ENCODE measurements at places on chromosomes 7 and 10. TPM values are rescaled to one million over a fixed set of nuclear protein-coding genes. Genes with fewer than 3 reads are reported as not detected.

DNA sequence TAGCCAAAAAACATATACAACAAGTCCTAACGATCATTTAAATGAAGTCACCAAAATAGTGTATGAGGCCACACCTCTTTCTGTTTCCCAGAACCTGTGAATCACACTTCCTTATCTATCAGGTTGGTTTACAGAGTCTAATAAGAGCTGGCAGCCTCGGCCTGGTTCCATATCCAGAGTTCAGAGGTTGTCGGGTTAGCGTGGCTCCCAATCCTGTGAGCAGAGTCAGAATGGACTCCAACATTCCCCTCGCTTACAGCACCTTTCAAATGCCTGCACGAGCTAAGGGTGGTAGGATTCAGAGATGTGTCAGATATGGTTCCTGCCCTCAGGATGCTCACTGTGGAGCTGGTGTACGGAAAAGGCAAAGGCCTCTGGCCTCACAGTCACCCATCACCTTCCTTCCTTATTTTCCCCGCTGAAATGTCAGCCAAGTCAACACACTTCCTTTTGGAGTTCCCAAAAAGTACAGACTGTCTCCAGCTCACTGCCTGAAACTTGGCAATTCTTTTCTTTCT, 6.0 kb downstream of the IL15RA start:
- no peaks in the 10 kb centered on the region for H3K36me3 ChIP-seq
- no peaks in the 10 kb centered on the region for H3K27me3 ChIP-seq
- no peak overlapping the region for H3K27ac ChIP-seq
- no peak overlapping the region for H3K4me3 ChIP-seq
- DNase-seq = peak; percentile 83

NRAP gene
- total RNA-seq = not detected

CYP3A4 gene
- not detected for total RNA-seq

DNA sequence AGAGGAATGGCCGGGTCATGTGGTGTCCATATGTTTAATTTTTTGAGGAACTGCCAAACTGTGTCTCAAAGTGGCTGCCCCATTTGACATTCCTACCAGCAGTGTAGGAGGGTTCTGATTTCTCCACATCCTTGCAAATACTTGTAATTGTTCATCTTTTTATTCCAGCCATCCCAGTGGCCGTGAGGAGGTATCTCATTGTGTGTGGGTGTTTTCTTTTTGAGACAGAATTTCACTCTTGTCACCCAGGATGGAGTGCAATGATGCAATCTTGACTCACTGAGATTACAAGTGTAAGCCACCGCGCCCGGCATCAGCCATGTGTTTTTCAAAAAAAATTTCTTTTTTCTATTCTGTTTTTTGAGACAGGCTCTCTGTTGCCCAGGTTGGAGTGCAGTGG, 38.7 kb upstream of the DLG5 start:
- no peaks in the 10 kb centered on the region for H3K36me3 ChIP-seq
- no peaks in the 10 kb centered on the region for H3K27me3 ChIP-seq
- H3K27ac ChIP-seq = peak overlapping the region; percentile 46

DNA sequence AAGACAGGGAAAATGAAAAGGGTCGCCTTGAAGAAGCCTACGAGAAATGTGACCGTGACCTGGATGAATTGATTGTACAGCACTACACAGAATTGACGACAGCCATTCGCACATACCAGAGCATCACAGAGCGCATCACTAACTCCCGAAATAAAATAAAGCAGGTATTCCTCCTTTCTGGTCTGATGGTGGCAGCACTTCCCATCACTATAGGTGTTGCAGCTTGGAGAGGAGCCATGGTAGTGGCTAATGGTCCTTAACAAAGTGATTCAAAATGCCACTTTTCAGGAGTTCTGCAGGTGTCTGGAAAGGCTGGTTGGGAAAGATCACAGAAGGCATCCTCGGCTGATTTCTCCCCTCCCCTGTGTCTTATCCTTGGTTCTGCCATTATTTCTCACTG, 22.1 kb downstream of the EXOC4 start:
- no peak for DNase-seq
- H3K4me1 ChIP-seq = no peaks in the 10 kb centered on the region
- no peaks in the 10 kb centered on the region for H3K36me3 ChIP-seq
- H3K4me3 ChIP-seq = no peak overlapping the region
- no peaks in the 10 kb centered on the region for H3K27me3 ChIP-seq

DNA sequence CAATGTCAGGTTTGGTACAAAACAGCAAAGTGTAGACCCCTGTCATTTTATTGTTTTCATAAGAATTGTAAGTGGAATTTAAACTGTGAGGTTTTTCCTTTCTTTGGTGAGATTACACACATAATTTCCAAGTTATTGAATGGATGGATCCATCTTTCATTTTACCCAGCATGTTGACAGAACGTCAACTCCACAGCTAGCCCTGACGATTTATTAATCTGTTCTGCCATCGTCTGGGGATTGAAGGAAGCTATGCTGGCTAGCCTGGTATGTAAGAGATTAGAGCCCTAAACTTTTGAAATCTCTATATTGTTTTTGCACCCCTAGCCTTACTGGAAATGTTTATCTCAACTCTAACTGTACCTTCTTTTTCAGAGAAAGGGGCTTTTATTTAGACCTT, 8.6 kb downstream of the WNT16 start:
- no peaks in the 10 kb centered on the region for H3K36me3 ChIP-seq
- H3K27ac ChIP-seq = no peak overlapping the region
- no peak for DNase-seq
- H3K27me3 ChIP-seq = no peaks in the 10 kb centered on the region
- H3K4me1 ChIP-seq = no peaks in the 10 kb centered on the region

GRCh38 chr10:70664702-70665195, 7.6 kb upstream of the ADAMTS14 start:
- H3K27ac ChIP-seq = peak overlapping the region; percentile 87
- DNase-seq = peak; percentile 100
- no peaks in the 10 kb centered on the region for H3K27me3 ChIP-seq
- H3K4me3 ChIP-seq = no peak overlapping the region
- H3K4me1 ChIP-seq = peaks cover 26% of the 10 kb centered on the region

PRXL2A gene
- 24.3 TPM for total RNA-seq

TUBB8 gene
- total RNA-seq = not detected

GRCh38 chr10:111130471-111130870, 53.6 kb downstream of the ADRA2A start:
- H3K4me3 ChIP-seq = no peak overlapping the region
- DNase-seq = no peak
- H3K4me1 ChIP-seq = no peaks in the 10 kb centered on the region
- no peaks in the 10 kb centered on the region for H3K27me3 ChIP-seq
- no peaks in the 10 kb centered on the region for H3K36me3 ChIP-seq

GRCh38 chr10:92181575-92181974, 109.3 kb downstream of the CPEB3 start:
- no peak for DNase-seq
- H3K4me3 ChIP-seq = no peak overlapping the region
- no peak overlapping the region for H3K27ac ChIP-seq
- no peaks in the 10 kb centered on the region for H3K4me1 ChIP-seq

DNA sequence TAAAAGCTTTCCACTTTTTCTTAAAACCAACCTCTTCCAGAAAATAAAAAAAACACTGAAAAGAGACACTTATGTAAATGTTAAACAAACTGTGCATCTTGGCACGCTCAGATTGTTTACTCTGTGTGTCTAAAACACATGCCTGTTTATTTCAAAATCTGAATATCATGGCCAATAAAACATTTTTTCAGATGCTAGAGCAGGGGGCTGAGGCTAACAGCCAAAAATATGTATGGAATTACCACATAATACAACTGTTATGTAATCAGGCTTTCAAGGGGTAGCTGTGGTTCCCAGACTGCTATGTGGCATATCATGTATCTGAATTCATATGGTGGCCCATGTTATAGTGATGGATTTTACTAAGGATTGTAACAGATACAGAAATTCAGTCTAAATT, 130.4 kb downstream of the HIBADH start:
- H3K4me1 ChIP-seq = no peaks in the 10 kb centered on the region
- DNase-seq = peak; percentile 4
- H3K36me3 ChIP-seq = no peaks in the 10 kb centered on the region
- no peaks in the 10 kb centered on the region for H3K27me3 ChIP-seq

SLC16A9 gene
- total RNA-seq = 4.4 TPM

- H3K27ac ChIP-seq = no peak overlapping the region
- no peaks in the 10 kb centered on the region for H3K4me1 ChIP-seq
- no peak for DNase-seq
- H3K36me3 ChIP-seq = no peaks in the 10 kb centered on the region
- H3K4me3 ChIP-seq = no peak overlapping the region
- H3K27me3 ChIP-seq = no peaks in the 10 kb centered on the region
These were observed 24.0 kb upstream of the STEAP2 start for GRCh38 chr7:90187507-90188050.

Measured in astrocyte (in vitro differentiated cells and primary cell).